ENCODE measurements at places on chromosomes 16 and 17.

- no peak for DNase-seq
These were observed 48.6 kb upstream of the MNT start for GRCh38 chr17:2449486-2449885.

DNA sequence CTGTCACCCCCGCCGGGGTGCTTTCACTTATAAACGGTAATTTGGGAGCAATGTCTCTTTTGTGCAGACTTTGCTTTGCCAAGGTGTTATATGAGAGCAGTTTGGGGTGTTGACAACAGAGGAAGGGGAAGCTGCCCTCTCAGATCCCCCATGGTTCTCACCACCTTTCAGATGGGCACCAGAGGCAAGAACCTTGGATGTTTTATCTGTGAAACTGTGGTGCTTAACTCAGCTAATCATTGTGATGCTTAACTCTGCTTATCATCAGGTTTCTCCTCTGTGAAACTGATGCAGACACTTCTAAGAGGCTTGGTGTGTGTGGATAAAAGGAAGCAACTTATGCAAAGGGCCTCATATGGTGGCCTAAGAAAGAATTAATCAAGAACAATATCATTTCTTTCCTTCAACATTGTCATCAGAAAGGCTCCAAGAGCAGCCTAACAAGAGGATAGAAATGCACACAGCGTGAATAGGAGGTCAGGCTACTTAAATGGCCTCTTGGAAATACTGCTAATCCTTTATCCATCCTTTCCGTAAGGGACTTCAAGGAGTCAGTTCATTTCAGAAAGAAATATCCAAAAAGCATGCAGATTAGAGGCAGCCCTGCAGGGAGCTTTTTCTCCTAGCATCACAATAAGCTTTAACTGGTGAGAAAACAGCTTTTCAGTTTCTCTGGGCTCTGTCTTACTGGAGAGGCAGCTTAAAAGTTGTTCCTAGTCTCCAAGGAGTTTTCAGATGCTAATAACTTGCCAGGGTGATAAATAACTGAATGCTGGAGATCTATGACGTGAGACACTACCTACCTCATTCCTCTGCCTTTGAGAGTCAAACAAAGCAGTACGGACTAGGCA is 55.1 kb upstream of the CLEC3A start:
- no peak for DNase-seq

DNA sequence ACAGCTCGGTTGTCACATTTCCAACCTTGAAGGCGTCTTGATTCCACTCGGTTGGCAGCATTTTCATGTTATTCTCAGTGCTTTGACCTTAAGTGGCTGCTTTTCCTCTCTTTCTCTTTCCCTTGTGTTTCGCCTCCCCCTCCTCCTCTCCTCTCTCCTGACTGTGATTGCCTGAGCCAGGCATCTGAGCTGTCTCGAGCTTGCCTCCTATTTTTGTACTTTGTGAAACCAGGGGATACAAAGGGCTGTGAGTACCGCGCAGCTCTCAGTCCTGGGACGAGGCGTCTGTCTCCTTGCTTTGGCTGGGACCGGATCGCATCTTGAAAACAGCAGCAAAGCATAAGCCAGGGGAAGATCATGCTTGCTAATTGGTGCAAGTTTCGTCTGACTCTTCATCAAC is 48.8 kb upstream of the SDK2 start:
- DNase-seq, result no peak

DNA sequence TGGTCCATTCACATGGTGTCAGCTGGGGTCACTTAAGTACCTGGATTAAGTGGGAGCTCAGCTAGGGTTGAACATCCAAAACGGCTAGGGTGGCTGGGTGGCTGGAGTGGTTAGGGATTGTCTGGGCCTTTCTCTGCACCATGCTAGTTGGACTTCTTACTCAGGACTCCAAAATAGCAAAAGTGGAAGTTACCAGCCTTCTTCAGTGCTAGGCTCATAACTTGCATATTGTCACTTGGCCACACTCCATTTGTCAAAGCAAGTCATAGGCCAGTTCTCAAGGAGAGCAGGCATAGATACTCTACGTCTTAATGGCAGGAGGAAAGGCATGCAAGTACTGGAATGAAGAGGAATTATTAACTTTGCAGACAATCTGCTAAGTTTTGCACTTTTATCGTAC is 69.7 kb downstream of the ESRP2 start:
- DNase-seq, result no peak

GRCh38 chr16:1283296-1283695 is 26.1 kb upstream of the UBE2I start:
- no peak for DNase-seq

GRCh38 chr16:20871941-20872815 is 28.0 kb downstream of the DCUN1D3 start:
- no peak for DNase-seq

DNA sequence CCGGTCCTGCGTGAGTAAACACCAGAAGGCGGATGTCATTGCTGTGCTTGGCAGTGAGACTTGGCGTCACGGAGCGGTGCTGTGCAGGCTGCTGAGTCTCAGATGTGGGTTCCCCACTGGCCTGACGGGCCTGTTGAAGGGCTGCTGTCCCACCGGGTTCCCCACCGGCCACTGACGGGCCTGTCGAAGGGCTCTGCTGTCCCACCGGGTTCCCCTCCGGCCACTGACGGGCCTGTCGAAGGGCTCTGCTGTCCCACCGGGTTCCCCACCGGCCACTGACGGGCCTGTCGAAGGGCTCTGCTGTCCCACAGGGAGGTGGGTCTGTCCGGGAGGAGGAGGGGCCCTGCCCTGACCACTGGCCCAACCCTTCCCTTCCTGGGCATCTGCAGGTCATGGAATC is 2.8 kb downstream of the HGS start:
- no peak for DNase-seq

DNA sequence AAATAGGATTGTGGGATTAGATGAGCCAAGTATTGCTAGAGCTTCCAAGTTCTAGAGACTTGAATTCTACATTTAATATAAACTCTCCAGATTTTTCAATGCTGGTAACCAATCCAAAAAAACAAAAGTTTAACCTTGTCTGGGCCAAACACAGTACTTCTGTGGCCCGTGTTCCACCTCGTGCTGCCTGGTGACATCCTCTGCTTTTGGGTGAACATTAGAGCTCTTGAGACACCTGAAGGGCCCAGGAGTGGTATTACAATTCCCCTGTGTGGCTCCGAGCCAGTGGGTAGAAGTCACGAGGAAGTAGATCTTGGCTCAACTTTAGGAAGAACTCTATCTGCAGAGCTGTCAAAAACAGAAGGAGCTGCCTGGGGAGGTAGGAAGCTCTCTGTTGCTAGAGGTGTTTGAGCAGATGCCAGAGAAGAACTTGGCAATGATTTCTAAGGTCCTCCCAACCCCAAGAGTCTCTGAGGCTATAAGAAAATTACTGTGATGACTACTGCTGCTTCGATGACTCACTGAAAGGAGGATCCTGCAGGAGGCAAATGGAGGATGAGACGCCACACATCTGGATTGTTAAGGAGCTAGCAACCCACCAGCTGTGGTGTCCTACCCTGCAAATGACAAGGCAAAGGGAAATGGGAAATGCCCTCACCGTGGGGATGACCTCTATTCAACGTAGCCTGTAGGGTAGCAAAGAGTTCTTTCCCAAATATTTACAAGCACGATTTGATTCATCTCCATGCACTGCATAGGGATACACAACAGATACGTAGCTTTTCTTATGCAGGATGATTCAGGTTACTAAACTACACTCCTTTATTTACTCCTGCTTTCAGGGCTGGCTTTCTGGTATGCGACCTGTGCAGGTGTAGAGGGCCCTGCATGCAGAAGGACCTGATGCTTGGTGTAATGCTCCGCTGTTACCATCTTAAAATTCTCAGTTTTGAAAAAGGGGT is 45.8 kb upstream of the GAS7 start:
- no peak for DNase-seq

- no peak for DNase-seq
These were observed 86.9 kb upstream of the ZNF469 start for GRCh38 chr16:88295671-88296436.

DNA sequence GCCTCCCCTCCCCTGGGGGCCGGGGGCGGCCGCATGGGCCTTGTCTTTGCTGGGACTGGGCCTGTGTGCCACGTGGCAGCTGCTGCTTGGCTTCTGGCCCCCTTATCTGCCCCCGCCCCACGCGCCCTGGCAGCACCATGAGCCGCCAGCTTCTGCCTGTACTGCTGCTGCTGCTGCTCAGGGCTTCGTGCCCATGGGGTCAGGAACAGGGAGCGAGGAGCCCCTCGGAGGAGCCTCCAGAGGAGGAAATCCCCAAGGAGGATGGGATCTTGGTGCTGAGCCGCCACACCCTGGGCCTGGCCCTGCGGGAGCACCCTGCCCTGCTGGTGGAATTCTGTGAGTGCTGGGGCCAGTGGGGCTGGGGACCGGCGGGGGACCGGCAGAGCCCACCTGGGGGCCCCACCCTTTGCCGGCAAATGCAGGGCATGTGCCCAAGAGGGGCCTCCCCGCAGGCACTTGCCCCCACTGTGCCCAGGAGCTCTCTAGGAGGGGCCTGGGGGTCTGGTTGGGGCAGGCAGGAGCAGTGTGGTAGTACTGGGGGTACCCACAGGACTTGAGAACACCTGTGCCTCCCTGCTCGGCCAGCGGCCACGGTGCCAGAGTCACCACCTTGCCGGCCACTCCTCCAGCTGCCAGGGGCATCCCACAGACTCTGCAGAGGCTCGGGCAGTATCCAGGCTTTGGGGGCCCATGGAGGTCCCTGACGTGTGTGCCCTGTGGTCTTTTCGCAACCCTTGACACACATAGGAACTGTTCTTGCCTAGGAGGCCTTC is at the start of gene PDIA2:
Gene PDIA2 (plus strand): TSS at position 132 of the 773 bp plus-strand sequence. CDS start 6 bp downstream, at position 138.
- no peak for DNase-seq

DNA sequence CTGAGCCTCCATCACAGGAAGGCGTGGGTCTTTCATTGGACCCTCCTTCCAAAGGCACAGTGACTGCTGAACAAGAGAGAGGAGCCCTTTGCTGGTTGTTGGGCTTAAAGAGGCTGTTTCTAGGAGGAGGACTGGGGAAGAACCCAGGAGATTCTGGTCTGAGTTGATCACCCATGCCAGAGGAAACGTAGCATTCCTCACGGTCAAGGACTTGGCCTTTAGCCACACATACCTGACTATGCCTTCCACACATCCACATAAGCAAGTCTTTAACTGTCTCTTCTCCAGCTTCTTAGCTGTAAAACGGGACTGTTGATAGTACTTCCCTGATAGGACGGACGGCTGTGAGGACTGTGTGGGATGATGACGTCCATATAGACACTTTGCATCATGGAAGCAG is 149.8 kb upstream of the IRX3 start:
- no peak for DNase-seq

DNA sequence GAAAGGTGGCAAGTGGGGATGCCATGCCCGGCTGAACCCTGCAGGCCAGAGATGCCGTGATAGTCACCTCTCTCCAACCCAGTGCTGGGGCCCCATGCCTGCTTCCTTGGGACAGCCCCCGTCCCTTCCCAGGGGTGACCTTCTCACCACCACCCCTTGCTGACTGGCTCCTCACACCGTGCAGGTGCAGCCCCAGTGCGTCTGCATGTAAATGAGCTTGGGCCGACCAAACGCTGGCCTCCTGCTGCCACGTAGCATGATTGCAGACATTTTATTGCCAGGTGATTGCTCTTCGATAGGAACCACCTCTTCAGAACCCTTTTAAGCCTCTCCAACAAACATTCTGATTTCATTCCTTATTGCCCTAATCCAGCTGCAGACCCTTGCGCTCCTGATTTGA is 32.5 kb downstream of the ASIC2 start:
- DNase-seq, result no peak

DNA sequence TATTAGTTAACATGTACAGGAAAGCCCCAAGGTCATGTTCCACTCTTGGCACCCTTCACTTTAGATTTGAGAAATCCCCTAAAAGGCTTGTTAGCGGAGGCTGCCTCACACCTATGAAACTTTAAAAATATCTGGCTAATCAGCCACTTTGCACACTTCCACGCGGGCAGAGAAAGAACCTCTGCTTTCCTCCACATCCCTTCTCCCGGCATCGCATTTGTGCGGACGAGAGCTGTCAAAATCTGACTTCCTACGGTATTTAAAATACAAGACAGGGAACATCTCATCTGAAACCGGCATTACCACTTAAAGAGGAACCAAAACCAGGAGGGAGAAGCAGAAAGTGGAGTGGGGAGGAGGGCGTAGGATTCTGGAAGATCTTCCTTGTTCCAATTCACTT is 422.3 kb downstream of the TMEM114 start:
- no peak for DNase-seq

All from CD4-positive, alpha-beta T cell treated with Interferon alpha-2 for 1 hour (primary cell).